CD4-positive, alpha-beta T cell treated with Interferon alpha-2 for 1 hour (primary cell): ENCODE measurements at places on chromosomes 11 and 22.

GRCh38 chr11:40285558-40285957 is 1173.9 kb downstream of the LRRC4C start:
- no peak for DNase-seq

DNA sequence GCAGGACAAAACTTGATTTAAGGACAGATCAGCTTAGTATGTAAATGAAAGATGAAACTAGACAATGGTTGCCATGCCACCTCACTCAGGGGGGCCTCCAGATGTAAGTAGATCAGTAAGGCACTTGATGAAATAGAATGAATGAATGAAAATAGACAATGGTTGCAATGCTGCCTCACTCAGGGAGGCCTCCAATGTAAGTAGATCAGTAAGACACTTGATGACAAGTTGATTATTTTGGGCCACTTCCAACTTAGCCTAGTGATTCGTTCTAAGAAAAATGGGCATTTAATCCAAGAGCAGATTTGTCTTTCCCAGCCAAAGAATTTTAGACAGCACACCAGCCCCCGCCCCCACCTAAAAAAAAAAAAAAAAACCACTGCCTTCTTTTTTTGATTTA is 19.2 kb upstream of the SLC5A12 start:
- no peak for DNase-seq

- DNase-seq = no peak
Measured at GRCh38 chr22:46587061-46587460, 33.1 kb upstream of the GRAMD4 start.

GRCh38 chr11:134065381-134065780 is 3.5 kb upstream of the JAM3 start:
- no peak for DNase-seq

DNA sequence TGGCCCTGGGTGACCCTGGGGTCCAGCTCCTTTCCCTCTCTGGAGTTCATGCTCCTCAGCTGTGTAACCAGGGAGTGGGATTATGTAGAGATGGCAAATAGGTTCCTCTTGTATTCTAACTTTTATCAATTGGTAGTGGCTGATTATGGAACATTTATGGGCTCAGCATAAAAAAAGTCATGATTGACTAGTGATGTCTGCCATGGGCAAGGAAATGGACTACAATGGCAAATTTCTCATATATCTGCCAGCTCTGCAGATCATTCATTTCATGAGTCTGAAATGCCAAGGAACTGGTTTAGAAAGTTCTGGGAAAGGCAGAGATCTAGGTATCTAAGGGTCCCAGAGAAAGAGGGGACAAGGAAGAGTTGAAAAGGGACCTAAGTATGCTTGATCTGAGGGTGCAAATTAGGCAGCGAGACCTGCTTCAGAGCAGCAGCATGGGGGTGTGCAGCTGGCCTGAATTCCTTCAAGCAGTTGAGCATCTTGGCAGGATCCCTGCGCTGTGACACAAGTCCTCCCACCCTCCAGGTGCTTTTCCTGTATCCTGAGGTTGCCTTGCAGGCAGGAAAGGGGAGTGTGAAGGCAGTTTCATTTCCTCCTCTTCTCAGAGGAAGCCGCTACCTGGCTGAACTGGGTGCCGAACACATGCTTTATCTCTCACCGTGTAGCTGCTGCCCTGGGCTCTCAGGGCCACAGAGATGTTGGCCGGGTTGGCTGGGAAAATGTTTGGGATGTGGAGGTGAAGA is 10.4 kb downstream of the SLC15A3 start:
- DNase-seq = no peak

- DNase-seq = no peak
Measured at GRCh38 chr11:113871336-113871735, 4.0 kb downstream of the USP28 start.

DNA sequence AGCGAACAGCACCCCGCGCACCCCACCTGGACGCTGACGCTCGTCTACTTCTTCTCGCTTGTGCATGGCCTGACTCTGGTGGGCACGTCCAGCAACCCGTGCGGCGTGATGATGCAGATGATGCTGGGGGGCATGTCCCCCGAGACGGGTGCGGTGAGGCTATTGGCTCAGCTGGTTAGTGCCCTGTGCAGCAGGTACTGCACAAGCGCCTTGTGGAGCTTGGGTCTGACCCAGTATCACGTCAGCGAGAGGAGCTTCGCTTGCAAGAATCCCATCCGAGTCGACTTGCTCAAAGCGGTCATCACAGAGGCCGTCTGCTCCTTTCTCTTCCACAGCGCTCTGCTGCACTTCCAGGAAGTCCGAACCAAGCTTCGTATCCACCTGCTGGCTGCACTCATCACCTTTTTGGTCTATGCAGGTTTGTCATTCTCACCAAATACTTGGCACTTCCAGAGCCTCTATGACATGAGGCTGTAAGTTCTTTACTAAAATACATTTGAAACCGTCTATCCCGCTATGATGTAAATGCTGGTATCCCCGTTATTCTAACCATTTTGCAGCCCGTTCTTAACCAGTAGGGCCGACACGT is 535 bp downstream of the AQP11 start:
- no peak for DNase-seq

- DNase-seq = no peak
Measured at GRCh38 chr22:27115816-27116256, 458.4 kb downstream of the MIAT start.

GRCh38 chr22:17303840-17304779 is 65.2 kb upstream of the CECR2 start:
- peak; percentile 24 for DNase-seq

DNA sequence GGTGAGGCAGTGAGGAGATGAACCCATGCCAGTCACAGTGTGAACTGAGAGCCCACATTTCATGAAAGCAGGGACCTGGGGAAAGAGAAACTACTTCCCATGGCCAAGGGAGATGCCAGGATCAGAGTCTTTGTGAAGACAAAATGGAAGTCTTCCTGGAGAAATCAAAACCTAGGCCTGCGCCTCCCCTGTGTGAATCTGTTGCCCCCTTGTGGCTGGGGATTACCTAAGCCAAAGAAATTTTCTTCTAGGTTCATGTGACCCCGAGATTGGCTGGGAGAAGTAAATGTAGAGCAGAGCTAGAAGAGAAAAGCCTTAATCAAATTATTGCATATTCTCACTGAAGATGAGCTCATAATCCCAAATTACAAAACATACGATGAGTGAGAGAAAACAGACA is 1075.3 kb downstream of the TBC1D22A start:
- DNase-seq = no peak

DNA sequence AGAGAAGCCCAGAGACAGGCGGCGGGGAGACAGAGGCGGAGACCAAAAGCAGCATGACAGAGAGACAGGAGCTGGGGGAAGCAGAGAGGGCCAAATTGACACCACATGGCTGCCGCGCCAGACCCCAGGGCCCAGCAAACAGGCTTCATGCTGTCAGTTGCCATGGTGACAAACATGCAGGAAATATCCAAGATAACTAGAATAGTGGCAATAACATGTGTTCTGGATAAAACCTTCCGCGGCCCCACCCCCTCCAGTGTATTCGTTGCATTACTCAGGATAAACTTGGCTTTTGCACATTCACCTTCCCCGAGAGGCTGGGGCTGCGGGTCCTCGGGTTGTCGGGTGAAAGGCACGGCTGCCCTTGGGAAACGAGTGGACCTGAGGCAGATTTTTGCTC is 49.9 kb upstream of the CDON start:
- DNase-seq = no peak

GRCh38 chr11:2943711-2944118 is 14.5 kb upstream of the PHLDA2 start:
- no peak for DNase-seq

- no peak for DNase-seq
Measured at GRCh38 chr11:116716621-116717020, 56.2 kb downstream of the BUD13 start.

DNA sequence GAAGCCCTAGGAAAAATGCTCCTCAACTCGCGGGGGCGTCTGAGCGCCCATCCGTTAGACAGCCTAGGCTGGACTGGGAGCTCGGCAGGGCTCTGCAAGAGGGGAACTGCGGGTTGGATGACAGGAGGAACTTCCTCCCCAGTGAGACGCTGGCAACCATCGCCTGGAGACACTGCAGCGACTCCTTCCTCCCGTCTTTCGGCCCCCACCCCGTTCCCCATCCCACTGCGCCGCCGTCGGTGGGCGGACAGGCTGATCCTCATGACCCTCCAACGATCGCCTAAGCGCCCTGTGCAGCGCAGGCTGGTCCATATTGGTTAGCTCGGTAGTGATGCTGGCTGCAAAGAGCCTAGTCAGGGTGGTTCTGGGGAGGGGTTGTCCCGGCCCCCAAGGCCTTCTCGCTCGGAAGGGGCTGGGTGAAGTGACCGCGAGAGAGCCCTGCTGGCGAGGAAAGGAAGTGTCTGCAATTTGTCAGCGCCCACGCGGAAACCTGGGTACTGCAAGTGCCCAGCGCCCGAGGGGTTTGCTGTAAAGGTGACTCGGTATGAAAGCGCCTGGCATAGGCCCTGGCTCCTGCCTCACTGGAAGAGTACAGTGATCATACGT is 638 bp downstream of the NRGN start:
- DNase-seq = peak; percentile 57

DNA sequence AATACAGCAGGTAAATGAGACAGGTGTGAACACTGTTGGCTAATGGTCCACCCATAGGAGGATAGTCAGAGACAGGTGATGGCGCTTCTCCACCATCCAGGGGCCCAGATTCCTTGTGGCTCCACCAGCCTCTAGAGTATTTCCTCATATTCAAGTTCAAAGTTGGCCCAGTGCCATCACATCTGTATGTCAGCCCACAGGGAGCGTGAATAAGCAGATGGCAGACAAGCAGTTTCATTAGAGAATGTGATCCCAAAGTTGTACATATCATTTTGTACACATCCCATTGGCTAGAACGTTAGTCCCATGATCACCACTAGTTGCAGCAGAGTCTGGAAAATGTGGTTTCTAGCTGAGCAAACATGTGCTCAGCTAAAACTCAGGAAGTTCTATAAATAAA is 11.0 kb upstream of the CWF19L2 start:
- DNase-seq = no peak

GRCh38 chr11:121889931-121890330 is 226.1 kb downstream of the BLID start:
- no peak for DNase-seq

DNA sequence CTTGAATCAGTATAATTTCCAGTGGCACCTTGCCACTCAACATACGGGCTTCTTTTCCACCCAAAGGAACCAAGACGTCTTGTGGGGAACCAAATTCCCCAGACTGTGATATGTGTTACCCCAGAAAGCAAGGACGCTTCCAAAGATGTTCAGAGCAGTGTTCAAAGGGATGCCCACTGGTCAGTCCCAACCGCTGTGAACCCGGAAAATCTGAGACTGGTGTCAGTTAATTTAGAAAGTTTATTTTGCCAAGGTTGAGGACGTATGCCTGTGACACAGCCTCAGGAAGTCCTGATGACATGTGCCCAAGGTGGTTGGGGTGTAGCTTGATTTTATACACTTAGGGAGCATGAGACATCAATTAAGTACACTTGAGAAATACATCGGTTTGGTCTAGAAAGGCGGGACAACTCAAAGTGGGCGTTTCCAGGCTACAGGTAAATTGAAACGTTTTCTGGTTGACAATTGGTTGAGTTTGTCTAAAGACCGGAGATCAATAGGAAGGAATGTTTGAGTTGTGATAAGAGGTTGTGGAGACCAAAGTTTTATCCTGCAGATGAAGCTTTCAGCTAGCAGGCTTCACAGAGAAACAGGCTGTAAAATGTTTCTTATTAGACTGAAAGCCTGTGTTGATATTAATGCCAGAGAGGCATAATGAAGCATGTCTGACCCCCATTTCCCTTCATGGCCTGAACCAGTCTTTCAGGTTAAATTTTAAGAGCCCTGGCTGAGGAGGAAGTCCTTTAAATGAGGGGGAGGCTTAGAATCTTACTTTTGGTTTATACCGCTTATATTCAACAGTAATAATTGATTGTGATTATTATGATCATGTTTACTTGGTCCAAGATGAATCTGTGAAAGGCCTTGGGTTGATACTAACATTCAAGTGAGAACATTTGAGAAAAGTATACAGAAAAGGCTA is 6.8 kb downstream of the APOL3 start:
- no peak for DNase-seq

DNA sequence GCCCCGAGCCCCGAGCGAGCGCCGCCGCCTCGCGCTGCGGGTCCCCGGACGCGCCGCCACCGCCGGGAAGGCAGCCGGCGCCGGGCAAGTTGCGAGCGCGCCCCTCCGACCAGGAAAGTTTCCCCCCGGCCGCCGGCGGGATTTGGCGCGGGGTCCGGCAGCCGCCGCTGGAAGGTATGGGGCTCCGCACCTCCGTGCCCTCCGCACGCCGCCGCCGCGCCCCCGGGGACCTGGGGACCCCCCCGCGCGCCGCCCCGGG is 281 bp downstream of the TSPAN18 start:
- no peak for DNase-seq
